Stimulated activated CD4-positive, alpha-beta T cell treated with anti-CD3 and anti-CD28 coated beads, Interleukin-4, amount 100 ng/mL, for 1 hour (primary cell): ENCODE measurements at places on chromosomes 6 and 20.
A peak's percentile ranks its signal among the peaks of the same experiment; 100 is the strongest.

DNA sequence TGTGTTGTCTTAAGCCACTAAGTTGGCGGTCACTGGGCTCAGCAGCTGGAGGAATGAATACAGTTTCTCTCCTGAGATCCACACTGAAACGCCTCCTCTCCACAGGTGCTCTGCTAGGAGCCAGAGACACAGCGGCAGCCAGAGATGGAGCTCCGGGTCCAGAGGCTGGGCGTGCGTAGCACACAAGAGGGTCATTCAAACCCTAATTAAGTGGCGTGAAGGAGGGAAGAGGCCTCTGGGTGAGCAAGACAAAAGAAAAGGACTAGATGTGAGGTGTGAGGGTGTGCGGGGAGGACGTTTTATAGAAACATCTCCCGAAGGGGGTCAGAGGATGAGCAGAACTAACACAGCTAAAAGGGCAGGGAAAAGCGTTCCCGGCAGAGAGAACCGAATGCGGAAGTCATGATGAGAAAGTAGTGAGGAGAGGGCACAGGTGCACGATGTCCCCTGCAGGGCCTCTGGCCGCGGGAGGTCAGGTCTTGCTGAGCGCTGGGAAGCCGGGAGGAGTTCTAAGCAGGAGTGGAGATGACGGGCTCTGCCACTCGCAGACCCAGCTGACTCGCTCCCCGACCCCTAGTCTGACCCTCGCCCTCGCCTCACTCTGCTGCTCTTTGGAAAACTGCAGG is 54.4 kb downstream of the BMP7 start:
- no peak for DNase-seq

- DNase-seq: no peak
Observed at GRCh38 chr20:32072168-32072750, 20.2 kb downstream of the HCK start.

DNA sequence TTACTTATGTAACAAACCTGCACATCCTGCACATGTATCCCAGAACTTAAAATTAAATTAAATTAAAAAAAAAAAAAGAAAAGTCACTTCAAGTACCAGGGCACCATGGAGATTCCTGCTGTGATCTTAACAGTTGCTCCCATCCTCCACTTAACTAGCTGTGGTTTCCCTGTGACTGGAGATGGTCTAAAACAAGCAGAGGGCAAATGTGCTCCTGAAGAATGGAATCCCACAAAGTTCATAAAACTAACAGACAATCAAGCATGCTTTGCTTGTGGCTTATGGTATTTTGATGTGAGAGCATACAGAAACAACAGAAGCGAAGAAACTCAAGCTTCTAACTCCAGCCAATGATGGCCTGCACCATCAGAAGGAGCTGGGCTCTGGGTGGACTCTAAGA is 153.6 kb upstream of the KCNK16 start:
- no peak for DNase-seq

DNA sequence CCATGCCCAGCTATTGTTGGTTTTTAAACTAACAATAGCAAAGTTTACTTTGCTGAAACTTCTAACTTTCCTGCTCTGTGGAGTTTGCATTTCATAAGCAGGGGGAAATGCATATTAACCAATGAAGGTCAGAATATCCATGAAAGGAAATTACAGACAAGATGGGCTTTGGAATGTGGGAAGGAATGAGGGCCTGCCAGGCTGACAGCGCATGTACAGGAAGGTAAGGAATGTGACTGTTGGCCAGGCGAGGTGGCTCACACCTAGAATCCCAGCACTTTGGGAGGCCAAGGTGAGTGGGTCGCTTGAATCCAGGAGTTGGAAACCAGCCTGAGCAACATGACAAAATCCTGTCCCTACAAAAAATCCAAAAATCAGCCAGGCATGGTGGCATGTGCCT is 49.6 kb downstream of the CDK5RAP1 start:
- no peak for DNase-seq

DNA sequence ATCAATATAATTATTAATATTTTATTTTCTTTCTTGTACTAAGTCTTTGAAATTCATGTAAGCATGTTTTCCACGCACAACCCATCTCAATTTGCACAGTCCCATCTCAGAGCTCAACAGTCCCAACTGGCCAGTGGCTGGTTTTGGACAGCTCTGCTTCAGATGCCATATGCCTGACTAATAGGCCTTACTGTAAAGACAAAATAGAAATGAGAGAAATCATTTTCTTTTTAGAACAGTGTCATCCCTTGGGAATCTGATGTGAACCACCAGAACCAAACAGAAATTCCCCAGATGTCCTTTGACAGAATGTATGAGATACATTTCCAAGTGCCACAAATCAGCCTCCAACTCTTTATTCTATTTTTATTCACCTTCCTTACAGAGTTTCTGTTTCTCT is 338.9 kb downstream of the ESR1 start:
- no peak for DNase-seq

DNA sequence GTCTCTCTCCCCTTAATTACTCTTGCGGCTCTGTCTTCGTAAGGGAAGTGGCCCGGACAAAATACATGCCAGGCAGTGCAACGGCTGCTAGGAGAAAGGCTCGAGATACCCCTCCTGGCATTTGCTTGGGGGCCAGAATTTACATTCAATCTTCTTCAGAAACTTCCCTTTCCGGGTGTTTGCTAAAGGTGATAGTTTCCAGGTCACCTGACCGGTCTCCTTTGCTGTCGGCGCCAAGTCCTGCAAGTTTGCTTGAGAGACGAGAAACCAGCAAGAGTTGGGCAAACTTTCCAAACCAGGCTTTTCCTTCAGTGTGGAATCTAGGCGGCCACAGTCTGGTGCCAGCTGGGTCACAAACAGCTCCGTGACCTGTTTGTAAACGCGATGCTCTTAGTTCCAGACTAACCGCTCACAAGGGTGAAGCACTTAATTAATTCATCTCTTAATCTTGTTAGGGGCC is 563 bp upstream of the SRSF3 start:
- DNase-seq: peak; percentile 28

DNA sequence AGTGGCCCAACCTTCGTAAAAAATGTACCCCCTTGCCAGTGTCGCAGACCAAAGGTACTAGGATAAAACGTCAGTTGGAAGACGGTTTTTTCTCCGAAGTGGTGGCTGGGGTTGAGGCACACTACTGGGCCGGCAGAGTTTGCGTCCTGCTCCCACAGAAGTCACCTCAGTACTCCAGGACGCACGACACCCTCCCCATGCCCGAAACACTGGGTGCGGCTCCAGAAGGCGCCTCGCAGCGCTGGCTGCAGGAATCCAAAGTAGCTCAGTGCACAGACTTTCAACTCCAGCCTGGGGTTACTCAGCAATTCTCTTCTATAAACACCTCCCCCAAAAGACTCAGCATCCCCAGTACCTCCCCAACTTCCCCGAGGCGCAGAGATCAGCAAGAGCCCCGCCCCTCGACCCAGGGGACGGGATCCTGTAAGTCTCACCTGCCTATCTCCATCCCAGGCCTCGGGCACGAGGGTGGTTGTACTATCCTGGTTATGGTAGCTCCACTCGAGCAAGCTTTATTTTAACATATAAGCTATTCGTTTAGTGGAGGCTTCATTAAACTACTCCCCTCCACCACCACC is 88.2 kb downstream of the ZFP64 start:
- DNase-seq: peak; percentile 7

DNA sequence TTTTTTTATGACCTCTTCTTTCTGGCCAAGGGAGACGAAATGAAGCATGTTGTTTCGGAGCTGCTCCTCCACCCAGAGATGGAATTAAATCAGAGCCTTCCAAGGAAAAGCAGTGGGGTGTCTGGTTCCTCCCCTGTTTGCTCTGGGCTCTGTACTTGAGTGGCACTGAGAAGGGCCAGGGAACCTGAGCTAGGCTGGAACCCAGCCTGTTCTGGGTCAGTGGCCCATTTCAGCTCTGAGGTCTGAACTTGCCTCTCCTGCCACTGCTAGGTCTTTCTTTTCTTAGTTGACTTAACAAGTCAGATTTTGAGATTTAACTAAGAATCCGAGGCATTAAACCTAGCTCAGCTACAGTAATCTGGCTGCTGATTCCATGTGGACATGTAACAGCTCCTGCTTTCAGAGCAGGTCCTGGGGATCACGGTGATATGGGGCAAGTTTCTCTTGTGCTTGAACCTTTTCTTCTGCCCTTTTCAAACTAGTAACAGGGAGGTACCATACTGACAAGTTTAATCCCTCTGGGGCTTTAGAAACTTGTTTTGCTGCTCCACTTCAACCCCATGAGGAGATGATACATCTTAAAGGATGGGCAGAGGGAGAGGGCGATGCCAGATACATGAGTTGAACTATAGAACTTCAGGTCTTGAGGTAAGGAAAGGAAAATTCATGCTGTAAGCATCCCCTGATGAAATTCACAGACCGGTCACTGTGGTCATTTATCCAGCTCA is 101.1 kb downstream of the SLC24A3 start:
- DNase-seq: no peak

DNA sequence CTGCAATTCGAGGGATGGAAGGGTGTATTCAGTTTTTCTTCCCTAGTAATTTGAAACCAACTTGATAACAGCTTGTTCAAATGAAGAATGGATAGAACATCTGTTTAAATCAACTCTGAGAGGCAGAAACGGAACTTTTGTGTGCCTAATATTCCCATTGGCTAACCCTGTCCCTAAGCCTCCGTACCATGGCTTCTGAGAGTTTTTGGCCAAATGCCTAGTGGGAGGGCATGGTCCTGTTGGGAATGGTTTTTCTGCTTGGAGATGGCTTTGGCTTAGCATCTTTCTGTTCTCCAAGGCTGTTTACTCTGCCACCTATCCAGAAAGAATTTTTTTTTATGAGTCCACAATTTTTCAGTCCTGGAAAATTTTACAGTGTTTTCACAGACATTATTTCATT is 126.7 kb upstream of the MLIP start:
- DNase-seq: no peak

- DNase-seq: no peak
Observed at GRCh38 chr6:5761370-5761769, 245.4 kb downstream of the NRN1 start.

DNA sequence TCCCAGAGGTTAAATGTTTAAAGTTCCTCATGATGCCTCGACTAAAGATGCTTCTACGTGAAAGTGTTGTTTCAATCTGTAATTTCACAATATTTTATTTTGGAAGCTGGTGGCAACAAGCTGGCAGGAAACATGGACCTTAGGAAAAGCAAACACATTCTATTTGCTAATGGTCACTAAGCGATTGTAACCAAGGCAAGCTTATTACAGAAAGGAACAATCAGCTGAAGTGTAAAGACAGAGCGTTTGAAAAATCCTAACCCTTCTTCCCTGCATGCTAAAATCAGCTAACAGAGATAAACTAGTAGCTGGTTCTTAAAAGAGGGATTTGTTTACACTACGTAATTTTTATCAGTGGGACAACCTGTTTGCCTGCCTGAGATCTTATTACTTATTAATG is 50.0 kb downstream of the IL20RA start:
- no peak for DNase-seq

- DNase-seq: no peak
Observed at GRCh38 chr20:62516338-62516737, 40.5 kb upstream of the GATA5 start.

GRCh38 chr6:134707342-134708031 is 242.4 kb downstream of the ALDH8A1 start:
- DNase-seq: no peak

DNA sequence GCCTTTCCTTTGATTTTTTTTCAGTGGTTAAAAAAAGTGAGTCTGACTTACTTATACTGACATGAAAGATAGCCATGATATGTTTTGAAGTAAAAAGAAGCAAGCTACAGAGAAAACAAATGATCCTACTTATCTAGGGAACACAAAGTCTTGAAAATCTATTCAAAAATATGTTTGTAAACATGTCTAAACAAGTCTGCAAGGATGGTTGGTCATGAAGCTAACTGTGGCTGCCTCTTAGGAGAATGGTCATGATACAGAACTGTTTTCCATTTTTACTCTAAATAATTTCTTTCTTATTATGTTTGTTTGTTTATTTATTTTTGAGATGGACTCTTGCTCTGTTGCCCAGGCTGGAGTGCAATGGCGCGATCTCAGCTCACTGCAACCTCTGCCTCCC is 21.5 kb downstream of the FERMT1 start:
- no peak for DNase-seq

DNA sequence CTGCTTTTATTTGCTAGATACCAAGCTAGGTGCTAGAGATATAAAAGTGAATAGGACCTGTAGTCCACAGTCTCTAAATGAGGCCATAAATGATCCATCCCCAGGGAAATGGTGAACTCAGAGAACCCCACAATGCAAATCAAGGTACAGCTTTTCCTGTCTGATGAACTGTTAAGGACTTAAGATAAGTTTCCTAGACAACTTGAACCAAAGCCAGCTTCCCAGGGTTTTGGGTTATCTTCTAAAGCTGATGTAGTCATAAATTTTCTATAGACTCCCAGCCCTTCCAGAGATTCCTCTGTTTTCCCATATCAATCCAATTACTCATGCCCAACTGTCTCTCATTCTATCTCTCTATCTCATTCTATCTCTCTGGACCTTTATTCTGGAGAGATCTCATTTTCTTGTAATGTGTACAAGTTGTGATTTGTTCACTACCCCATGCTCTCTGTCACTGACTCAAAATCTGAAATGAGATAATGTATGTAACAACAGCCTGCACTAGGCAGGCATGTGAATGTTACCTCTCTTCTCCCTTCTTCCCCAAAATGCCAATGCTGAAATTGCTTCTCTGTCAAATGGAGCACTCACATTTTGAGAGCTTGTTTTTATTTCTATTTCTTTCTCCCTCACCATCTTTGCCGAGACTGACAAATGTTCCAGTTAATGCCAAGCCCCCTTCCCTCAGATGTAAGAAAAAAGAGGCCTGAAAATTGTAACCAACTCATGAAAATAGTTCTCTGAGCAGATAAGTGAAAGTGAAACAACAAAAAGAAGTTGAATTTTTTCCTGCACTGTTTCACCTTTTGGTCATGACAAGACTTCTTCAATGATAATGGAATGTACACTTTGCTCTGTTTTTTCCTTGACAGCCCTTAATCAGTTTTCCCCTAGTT is 279.9 kb downstream of the SLC35F1 start:
- DNase-seq: no peak

- no peak for DNase-seq
Observed at GRCh38 chr6:22807261-22807660, 237.9 kb downstream of the HDGFL1 start.

DNA sequence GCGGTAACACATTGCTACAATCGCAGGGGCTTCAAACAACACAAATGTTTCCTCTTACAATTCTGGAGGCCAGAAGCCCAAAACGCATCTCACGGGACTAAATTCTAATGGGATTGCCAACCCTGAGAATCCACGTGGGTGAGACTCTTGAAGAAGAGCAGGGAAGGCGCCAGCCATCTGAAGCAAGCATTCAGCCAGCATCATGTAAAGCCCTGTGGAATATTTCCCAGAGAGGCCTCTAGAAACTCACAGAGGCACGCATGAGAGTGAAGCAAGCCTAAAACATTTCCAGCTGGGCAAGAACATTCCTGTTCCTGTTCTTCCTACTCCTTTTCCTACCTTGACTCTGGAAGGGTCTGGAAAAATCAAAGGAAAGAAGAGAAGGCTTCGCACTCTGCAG is 19.6 kb upstream of the FNDC1 start:
- DNase-seq: no peak

DNA sequence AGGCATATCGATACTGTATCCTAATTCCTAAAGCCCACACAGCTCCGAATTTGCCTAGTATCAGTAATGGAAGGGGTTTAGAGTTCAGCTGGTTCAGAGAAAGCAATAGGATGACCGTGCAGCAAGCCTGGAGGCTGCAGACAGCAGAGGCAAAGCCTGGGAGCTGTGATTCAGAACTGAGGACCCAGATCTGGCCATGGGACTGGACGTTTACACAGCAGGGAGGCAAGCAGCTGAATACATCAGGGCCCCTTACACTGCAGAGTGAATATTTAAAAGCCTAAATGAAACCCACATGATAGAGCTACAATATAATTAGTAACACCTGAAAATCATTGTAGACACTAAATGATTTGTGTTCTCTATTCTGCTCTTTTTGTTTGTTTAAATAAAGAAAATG is 38.0 kb downstream of the ELOVL2 start:
- DNase-seq: no peak

GRCh38 chr6:52598123-52598823 is 21.4 kb upstream of the TRAM2 start:
- DNase-seq: peak; percentile 8
